Thoracic aorta (tissue), 2 donors: ENCODE measurements at places on chromosomes 16 and 17. TPM values are rescaled to one million over a fixed set of nuclear protein-coding genes. Genes with fewer than 3 reads are reported as not detected.

Gene ELMO3
- total RNA-seq, result 1.4 TPM

- DNase-seq, result no peak
Measured at GRCh38 chr16:63403792-63404191, 1367.6 kb upstream of the CDH8 start.

DNA sequence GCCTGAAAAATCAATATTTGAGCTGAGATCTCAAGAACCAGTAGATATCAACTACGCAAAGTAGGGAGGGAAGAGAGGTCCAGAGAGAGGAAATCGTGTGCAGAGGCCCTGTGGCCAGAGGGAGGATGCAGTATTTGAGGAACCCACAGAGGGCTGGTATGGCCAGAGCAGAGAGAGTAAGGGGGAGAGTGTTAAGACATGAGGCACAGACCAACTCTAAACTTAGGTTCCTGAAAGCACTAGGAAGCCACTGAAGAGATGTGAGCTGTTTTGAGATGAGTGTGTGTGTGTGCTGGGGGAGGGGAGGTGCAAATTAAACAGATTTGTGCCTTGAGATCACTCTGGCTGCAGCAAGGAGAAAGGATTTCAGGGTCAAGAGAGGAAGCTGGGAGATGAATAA lies 10.9 kb downstream of the SLC13A2 start:
- DNase-seq, result no peak

Gene SLC38A8
- total RNA-seq, result not detected

DNA sequence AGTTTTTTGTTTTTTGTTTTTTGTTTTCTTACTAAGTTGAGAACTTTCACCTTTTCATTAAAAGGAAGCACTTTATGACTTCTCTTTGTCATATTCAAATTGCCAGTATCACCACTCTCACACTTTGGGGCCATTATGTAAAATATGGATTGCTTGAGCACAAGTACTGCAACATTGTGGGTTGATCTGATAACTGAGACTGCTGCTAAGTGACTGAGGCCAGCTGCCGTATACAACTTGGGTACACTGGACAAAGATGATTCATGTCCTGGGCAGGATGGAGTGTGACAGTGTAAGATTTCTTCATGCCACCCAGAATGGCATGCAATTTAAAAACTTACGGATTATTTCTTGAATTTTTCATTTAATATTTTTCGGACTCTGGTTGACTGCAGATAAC lies 7.8 kb downstream of the TTC19 start:
- DNase-seq, result no peak

DNA sequence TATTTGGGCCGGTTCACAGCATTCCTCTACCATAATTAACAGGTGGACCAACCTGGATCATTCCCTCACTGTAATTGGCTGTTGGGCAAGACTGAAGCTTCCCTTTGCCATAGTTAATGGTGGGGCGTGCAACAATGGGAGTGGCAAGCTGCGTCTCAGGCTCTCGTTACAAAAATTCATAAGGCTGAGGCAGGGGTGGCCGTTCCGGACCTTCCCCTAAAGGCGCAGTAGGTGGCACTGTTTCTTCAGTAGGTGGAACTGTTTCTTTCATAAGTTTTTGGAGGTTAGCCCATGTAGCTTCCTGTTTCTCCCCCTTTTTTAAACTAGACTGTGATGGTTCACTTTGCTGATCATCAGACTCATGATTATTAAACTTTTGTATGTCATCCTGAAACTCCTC lies 17.0 kb upstream of the TMC5 start:
- DNase-seq, result no peak

Gene PYCARD
- total RNA-seq, result 19.2 TPM

DNA sequence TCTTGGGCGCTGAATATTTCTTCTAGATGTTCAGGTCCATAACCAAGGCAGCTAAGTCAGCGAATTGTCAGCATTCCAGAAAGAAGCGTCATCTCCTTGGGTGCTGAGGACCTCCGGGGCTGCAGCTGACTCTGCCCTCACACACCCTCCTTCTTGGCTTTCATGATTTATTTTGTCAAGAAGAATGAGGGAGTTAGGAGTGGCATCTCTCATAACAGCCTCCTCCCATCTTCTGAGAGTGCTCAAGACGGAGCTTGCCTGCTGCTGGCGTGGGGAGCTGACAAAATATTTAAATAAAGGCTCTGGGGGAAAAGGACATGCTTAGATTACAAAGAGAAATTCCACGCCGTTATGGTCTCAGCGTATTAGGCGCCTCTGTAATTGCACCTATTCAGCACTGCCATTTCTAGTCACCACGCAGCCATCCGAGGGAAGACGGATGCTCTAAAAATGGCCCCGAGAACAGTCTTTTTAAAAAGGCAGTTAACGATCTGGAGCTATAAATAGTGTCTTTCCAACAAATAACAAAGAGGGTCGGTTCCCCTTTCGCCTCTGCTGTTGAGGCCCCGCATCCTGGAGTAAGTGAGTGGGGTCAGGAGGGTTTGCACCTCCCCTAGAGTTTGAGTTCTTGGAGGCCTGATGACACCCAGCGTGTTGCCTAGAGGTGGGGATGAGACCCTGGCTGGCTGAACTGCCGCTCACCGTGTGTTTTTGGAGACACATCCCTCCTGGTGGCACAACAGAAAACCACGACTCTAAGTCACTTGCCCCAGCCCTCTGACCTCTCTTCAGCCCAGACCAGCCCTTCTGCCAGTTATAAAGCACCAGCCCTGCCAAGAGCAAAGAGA lies 187.0 kb downstream of the CCDC182 start:
- DNase-seq, result no peak

Gene CDR2L
- 29.8 TPM for total RNA-seq

Gene ADAMTS18
- total RNA-seq, result 0.14 TPM

DNA sequence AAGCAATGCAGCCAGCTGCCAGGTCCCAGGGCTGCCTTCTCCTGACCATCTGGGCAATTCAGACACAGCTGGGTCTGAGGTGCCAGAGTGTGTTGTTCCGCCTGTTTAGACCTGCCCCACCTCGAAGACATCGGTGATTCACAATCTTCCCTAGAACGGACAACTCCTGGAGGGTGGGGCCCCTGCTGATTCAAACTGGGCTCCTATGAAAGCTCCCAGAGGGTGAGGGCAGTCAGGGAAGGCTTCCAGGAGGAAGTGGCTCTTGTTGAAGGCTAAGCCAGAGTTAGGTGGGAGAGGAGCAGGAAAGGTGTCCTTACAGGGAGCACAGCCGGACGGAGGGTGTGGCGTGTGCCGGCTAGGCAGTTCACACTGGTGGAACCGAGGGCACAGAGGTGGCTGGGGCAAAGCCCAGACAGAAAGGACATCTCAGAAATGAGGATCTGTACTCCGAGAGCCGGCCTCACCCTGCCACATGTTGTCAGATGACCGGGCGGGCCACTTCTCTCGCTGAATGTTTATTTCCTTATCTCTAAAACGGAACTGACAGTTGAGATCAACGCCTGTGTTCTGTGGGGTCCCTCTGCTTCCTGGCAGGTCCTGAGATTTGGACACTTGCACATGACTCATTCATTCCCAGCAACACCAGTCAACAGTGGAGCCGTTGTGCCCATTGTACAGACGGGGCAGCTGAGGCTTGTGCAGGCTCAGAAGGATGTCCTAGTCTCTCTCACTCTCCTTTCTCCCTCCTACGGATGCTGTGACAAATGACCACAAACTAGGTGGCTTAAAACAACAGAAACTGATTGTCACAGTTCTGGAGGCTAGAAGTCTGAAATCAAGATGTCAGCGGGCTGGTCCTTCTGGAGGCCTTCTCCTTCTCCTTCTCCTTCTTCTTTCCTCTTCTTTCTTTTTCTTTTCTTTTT lies 26.9 kb upstream of the LITAF start:
- no peak for DNase-seq

GRCh38 chr17:37465069-37465616 lies 24.5 kb upstream of the DUSP14 start:
- no peak for DNase-seq

DNA sequence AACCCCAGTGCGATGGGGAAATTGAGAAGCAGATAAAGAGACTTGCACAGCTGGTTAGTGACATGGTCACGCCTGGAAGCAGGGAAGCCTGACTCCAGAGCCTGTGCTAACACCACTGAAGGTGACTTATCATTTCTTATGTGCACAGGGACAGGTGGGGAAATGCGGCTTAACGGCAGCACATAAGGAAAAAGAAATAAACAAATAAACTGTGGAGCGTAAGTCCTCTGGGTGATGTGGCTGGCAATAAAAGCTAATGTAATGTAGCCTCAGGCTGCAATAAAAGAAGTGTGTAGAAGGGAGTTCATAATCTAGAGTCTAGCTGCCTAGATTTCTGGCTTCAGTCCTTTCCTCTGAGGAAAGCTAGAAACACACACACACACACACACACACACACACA lies 10.6 kb downstream of the CDH11 start:
- no peak for DNase-seq

DNA sequence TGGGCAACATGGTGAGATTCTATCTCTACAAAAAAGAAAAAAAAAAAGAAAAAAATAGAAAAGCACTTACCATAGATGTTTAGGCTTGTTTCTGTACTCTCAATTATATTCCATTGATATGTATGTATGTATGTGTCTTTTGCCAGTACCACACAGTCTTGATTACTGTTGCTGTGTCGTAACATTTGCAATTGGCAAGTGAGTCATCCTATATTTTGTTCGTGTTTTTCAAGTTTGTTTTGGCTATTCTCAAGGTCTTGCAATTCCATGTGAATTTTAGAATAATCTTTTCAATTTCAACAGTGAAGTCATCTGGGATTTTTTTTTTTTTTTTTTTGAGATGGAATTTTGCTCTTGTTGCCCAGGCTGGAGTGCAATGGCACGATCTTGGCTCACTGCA lies 19.3 kb downstream of the SPECC1 start:
- no peak for DNase-seq

Gene ASIC2
- 1.1 TPM for total RNA-seq

Gene SCARF1
- total RNA-seq, result 17.6 TPM

Gene CRISPLD2
- 390 TPM for total RNA-seq

DNA sequence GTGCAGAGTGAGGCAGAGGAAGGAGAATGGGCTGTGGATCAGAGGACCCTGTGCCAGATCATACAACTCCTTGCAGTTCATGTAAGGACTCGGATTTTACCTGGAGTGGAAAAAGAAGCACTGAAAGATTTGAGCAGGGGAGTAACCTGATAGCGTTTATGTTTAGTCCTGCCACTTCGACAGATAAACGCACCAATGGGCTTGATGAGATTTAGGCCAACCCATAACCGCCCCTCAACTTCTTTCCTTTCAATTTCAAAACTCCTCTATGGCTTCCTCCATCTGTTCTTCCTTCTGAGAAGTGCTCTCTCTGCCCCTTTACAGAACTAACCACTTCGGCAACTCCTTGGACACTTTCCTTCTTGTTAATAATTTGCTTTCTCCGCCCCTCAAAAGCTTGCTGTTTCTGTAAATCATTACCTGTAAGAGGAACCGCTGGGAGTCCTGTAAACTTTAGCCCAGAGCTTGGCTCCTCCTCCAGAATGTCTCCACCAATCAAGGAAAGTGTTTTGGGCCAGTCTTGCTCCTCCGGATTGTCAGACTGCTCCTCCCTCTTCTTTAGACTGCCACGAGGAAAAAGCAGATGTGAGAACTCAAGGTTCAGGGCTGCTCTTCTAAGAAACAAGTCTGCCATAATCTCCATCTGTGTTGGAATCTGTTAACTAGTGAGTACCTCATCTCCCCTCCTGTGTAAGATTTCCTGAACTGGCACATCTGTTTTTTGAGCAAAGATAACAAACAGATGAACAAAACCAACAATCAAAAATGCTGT lies at the start of gene ACSM3:
ACSM3 (plus strand) TSS at position 554 of the 772 bp plus-strand sequence. CDS start 6,021 bp downstream, outside the sequence.
- DNase-seq, result no peak

GRCh38 chr17:35185849-35186248 lies 8.3 kb downstream of the SLC35G3 start:
- DNase-seq, result no peak

DNA sequence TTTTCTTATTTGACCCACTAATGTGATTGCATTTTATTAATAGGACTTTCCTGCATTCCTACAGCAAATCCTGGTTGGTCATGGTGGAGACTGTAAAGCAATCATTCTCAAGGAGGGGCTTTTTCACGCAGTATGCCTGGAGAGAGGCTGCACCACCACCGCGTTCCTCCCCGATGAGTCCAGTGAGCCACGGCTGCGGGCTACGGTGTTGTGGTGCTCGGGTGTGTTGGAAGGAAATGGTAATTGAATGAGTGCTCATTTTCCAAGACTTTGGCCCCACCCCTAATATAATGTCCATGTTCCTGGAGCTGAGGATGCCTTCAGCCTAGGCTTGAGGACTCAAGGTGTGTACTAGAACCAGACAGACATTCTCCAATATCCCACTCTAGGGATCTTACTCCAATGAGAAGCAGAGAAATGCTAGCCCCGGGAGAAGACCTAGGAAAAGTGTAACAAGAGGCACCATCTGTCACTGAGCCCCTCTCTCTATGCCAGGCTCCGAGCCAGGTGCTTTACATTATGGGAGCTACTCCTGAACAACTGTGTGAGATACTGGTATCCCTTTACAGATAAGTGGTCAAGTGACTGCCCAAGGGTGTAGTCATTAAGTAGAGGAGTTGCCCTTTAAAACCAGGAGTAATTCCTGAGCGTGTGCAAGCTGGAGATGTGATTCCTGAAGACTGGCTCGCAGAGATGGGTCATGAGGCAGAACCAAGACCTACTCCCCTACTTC lies 39.4 kb downstream of the HEATR6 start:
- DNase-seq, result no peak

Gene MYH8
- total RNA-seq, result not detected

DNA sequence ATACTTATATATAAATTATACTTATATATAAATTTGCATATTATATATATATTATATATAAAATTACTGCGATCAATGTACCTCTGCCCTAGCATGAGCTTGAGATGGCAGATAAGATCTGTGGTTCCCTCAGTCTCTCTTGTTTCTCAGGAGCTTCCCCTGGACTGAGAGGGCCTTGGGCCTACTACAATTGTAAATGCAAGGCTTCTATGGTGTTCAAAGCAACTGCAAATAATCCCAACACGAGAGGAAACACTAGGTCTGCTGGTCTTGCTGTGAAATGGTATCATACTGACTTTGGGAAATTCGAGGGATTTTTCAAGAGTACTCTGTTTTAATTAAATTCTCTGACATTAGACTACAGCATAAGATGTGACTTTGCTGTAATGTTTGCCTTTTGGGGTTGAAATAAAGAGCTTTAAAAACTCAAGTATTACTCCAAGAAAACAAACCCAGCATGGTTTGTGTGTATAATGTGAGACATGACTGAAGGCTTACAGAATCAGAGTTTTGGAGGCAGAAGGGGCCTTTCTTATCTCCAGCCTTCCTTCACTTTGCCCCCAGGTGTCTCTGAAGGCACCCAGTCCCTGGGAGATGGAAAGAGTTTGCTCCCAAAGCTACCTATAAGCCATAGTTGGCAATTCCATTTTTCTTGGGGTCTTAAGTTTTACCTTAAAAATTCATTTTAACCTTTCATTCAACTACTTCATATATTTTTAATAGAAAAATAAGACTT lies 24.2 kb downstream of the ACSM1 start:
- no peak for DNase-seq

Gene CDH1
- total RNA-seq, result 1.1 TPM

- DNase-seq, result no peak
Measured at GRCh38 chr16:64398793-64399192, 723.1 kb downstream of the CDH11 start.

GRCh38 chr17:51443646-51444045 lies 183.3 kb downstream of the UTP18 start:
- DNase-seq, result no peak

DNA sequence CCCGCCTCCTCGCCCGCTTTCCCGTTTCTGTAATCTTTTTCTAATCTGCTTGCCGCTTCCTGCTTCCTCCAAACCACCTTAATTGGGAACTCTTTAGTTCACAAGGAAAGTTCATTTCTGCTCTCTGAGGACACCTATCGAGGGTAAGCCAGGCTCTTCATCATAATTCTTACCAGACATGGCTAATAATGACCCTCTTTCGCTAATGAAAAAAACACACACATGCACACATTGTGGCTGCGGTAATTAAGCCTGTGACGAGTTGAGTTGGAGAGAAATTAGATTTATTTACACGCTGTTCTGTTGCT lies 100.6 kb downstream of the ZNF423 start:
- DNase-seq, result no peak

GRCh38 chr17:81339534-81340296 lies 44.6 kb upstream of the SLC38A10 start:
- DNase-seq, result no peak
